ENCODE measurements at places on chromosomes 4 and X. TPM values are rescaled to one million over a fixed set of nuclear protein-coding genes. Genes with fewer than 3 reads are reported as not detected.

The P2RY4 gene
- total RNA-seq = not detected

The TMPRSS11D gene
- not detected for total RNA-seq

The TSPAN7 gene
- 3.2 TPM for total RNA-seq

The EDNRA gene
- total RNA-seq = 0.36 TPM

The PNMA6F gene
- not detected for total RNA-seq

The KIAA1210 gene
- total RNA-seq = not detected

The REPS2 gene
- total RNA-seq = 1.2 TPM

The EBP gene
- total RNA-seq = 111 TPM

The GAB3 gene
- 0.70 TPM for total RNA-seq

The PSAPL1 gene
- 0.14 TPM for total RNA-seq

The AKAP4 gene
- not detected for total RNA-seq

The DUSP21 gene
- total RNA-seq = not detected

The FRMD7 gene
- not detected for total RNA-seq

The PAGE2 gene
- not detected for total RNA-seq

The RGN gene
- total RNA-seq = not detected

The FRG2 gene
- total RNA-seq = not detected

The IL21 gene
- not detected for total RNA-seq

The HSFX4 gene
- total RNA-seq = not detected

The REELD1 gene
- not detected for total RNA-seq

The CXCL11 gene
- total RNA-seq = not detected

The SATL1 gene
- total RNA-seq = not detected

The COL4A6 gene
- 13.3 TPM for total RNA-seq

The LUZP4 gene
- total RNA-seq = not detected

The ZNF630 gene
- 0.49 TPM for total RNA-seq

The POU4F2 gene
- not detected for total RNA-seq

The NALF2 gene
- 3.7 TPM for total RNA-seq

The NPY2R gene
- total RNA-seq = not detected

The IL1RAPL2 gene
- not detected for total RNA-seq

The GAGE12F gene
- not detected for total RNA-seq

The SHROOM3 gene
- total RNA-seq = 11.1 TPM

The IDUA gene
- total RNA-seq = 5.5 TPM

The SOWAHD gene
- not detected for total RNA-seq

The SLC4A4 gene
- total RNA-seq = 1.8 TPM

The PWWP3B gene
- total RNA-seq = not detected

The PRR32 gene
- total RNA-seq = not detected

The MAGEB18 gene
- not detected for total RNA-seq

The SRPK3 gene
- not detected for total RNA-seq

The NLGN4X gene
- total RNA-seq = not detected

The STK32B gene
- 18.0 TPM for total RNA-seq

The HGFAC gene
- total RNA-seq = 0.13 TPM

The CITED1 gene
- total RNA-seq = 1.2 TPM

The PLP1 gene
- not detected for total RNA-seq

The PAK3 gene
- not detected for total RNA-seq

The CRMP1 gene
- total RNA-seq = 3.4 TPM

The LGI2 gene
- total RNA-seq = 0.06 TPM

The NDST3 gene
- not detected for total RNA-seq

The ZAR1 gene
- total RNA-seq = not detected

The SFRP2 gene
- not detected for total RNA-seq

The ABLIM2 gene
- total RNA-seq = 3.4 TPM

The ADRA2C gene
- total RNA-seq = 5.9 TPM

The EMCN gene
- total RNA-seq = not detected

The CC2D2A gene
- 12.2 TPM for total RNA-seq

The DBET gene
- not detected for total RNA-seq

The RBM3 gene
- total RNA-seq = 354 TPM

The ATP5ME gene
- 374 TPM for total RNA-seq

The BLOC1S4 gene
- 16.5 TPM for total RNA-seq

The PLXNB3 gene
- 7.0 TPM for total RNA-seq

The FAT4 gene
- 2.7 TPM for total RNA-seq

The NKX3-2 gene
- total RNA-seq = 0.09 TPM

The AREG gene
- 47.0 TPM for total RNA-seq
